ENCODE measurements at places on chromosomes 4 and X. TPM values are rescaled to one million over a fixed set of nuclear protein-coding genes. Genes with fewer than 3 reads are reported as not detected.

Gene FHDC1
- 2.4 TPM for polyA plus RNA-seq

Gene ELMOD2
- 6.5 TPM for polyA plus RNA-seq

Gene ZNF275
- 2.9 TPM for polyA plus RNA-seq

Gene FATE1
- not detected for polyA plus RNA-seq

Gene BDH2
- 42.2 TPM for polyA plus RNA-seq
